ENCODE measurements at places on chromosomes 3 and 15.

GRCh38 chr15:95302206-95302605 lies 1028.3 kb upstream of the NR2F2 start:
- no peak for DNase-seq

- DNase-seq = no peak
These were observed 532.9 kb upstream of the IL12A start for GRCh38 chr3:159455741-159456181.

DNA sequence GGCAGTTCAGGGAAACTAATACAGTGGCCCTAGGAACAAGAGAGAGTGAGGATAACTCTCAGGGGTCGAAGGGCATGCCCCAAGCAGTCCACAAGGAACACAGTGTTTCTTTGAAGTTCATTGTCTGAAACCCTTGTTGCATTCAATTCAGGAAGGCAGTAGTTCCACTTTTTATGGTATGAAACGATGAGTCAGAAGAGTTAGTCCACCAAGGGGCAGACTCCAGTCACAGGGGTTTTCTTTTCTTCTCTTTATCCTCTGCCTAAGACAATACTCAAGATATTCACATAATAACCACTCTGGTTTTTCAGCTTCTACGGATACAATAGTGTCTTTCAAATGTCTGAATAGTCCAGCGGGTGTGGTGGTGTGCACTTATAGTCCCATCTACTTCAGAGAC lies 23.7 kb upstream of the TICRR start:
- no peak for DNase-seq

DNA sequence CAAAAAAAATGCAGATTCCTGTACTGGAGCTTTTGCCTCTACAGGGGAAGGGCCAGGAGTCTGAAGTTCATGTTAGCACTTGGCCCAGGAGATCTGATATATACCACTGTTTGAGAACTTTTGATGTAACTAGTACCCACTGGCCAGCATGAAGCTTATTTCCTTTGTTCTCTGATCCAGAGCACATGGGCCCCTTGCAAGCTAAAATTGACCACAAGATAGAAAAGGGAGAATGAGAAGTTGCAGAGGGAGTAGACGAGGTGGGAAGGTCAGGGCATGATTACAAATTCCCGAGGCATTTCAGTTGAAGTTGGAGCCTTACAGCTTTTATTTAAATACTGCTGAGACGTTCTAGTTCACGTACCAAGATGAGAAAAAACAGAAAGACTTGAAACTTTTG lies 28.2 kb downstream of the TGM4 start:
- no peak for DNase-seq

GRCh38 chr15:29934251-29934650 lies 112.0 kb upstream of the TJP1 start:
- no peak for DNase-seq

GRCh38 chr15:47244361-47244760 lies 472.9 kb upstream of the SEMA6D start:
- no peak for DNase-seq

- DNase-seq = no peak
These were observed 130.2 kb downstream of the CDIN1 start for GRCh38 chr15:36709653-36710052.

- DNase-seq = no peak
These were observed 80.7 kb downstream of the PPARG start for GRCh38 chr3:12369598-12369997.

- no peak for DNase-seq
These were observed 27.0 kb downstream of the SLC41A3 start for GRCh38 chr3:126056681-126057500.

GRCh38 chr3:111963424-111963823 lies 15.4 kb upstream of the ABHD10 start:
- DNase-seq = no peak

DNA sequence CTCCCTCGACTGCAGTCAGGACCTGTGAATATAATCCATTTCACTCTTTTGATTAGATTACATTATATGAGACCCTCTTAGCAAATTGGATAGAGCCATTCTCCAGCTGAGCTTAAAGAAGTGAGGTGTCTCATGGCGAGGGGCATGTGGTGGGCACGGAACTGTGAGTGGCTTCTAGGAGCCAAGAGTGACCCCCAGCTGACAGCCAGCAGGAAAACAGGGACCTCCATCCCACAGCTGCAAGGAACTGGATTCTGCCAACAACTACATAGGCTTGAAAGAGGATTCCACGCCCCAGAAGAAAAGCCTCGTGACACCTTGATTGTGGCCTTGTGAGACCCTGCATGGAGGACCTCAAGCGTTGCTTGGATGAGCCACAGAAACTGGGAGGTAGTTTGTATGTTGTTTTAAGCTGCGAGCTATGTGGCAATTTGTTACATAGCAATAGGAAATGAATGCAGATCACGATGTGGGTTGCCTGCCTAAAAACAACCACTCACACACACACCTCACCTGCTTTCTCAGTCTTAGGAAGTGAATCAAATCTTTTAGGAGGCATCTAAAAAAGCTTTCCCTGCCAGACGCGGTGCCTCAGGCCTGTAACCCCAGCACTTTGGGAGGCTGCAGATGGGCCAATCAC lies 84.2 kb upstream of the BHLHE40 start:
- DNase-seq = no peak
